ENCODE measurements at places on chromosomes 1 and 21. TPM values are rescaled to one million over a fixed set of nuclear protein-coding genes. Genes with fewer than 3 reads are reported as not detected.

Gene SLC37A1
- total RNA-seq = 0.36 TPM

Gene CELA2A
- total RNA-seq = not detected

Gene NCSTN
- total RNA-seq = 60.2 TPM

Gene AQP10
- total RNA-seq = not detected

Gene LEMD1
- total RNA-seq = not detected

Gene ASCL5
- not detected for total RNA-seq

Gene DYNLT4
- not detected for total RNA-seq

Gene CADM3
- total RNA-seq = not detected

Gene SIM2
- total RNA-seq = 1.9 TPM

Gene RHBDL2
- 0.36 TPM for total RNA-seq

Data from IMR-90 (cell line).